DMS153 (cell line): ENCODE measurements at places on chromosomes 4 and X.

DNA sequence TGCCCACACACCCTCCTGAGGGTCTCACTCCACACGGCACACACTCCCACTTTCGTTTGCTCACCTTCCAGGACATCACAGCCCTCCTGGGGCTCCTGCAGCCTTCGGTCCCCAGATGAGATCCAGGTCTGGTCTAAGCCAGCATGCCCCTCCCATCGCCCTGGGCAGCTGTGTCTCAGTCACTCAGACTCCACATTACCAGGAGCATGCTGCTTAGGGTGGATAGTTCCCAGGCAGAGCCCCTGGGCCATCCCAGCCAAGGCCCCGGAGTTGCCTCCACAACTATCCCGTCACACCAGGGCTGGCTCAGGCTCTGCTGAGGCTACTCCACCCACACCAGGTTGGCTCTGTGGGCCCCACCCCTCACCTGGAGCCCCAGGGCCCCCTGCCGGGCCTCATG, 50.4 kb upstream of the PSAPL1 start:
- DNase-seq: no peak

- no peak for DNase-seq
Observed at GRCh38 chr4:7007944-7008343, 35.2 kb upstream of the TADA2B start.

DNA sequence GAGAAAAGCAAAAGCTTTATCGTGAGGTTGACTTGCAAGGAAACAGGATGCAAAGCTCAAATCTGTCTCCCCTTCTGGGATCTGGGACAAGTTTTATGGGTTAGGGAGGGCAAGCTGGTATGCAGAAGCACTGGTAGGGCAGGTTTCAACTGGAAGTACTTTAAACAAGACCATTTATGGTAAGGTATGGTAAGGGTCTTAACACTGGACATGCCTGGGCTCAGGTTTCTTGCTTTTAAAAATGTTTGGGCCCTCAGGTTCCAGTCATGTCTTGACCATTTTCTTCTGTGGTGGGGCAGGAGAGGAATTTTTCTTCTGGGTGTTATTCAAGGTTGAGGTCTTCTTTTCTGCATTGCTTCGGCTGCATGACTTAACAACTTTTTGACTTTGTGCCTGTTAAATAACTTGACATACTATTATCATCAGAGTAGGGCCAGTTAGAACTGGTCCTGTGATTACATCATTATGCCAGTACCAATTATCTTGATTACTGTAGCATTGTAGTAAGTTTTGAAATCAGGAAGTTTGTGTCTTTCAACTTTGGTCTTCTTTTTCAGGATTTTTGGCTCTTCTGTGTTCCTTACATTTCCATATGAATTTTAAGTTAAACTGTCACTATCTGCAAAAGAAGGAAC, 33.7 kb downstream of the CD38 start:
- DNase-seq: no peak

GRCh38 chr4:77434299-77435092, 171.1 kb upstream of the CXCL13 start:
- no peak for DNase-seq

DNA sequence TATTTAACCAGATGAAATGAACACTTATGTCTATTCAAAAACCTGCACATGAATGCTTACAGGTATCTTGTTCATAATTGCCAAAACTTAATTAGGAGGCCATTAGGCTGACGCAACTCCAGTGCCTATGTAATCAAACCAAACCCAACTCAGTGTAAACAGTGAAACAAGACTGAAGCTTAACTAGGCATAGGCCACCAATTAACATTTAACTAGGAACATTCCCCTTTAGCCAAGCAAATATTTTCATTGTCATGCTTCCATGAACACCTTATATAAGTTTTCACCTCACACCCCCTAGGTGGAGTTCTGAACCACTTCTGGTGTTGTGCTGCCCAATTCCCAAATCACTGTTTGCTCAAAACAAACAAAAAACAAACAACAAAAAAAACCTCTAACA, 686.0 kb downstream of the STPG2 start:
- peak; percentile 16 for DNase-seq

DNA sequence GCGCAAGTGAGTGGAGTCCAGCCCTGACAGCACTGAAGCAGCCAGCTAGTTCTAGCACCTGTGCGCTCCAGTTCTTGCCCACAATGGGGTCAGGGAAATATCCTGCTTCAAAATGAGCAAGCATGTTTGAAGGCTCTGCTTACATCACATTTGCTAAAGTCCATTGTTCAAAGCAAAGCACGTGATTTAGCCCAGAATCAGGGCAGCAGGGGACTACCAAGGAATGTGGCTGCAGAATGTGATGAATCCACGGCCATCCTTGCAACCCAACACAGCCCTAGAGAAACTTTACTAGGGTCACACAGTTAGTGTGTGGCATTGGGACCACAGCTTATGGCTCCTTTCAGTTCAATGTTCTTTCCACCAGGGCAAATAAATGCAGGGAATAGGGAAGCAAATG, 47.3 kb upstream of the SMIM31 start:
- DNase-seq: no peak

DNA sequence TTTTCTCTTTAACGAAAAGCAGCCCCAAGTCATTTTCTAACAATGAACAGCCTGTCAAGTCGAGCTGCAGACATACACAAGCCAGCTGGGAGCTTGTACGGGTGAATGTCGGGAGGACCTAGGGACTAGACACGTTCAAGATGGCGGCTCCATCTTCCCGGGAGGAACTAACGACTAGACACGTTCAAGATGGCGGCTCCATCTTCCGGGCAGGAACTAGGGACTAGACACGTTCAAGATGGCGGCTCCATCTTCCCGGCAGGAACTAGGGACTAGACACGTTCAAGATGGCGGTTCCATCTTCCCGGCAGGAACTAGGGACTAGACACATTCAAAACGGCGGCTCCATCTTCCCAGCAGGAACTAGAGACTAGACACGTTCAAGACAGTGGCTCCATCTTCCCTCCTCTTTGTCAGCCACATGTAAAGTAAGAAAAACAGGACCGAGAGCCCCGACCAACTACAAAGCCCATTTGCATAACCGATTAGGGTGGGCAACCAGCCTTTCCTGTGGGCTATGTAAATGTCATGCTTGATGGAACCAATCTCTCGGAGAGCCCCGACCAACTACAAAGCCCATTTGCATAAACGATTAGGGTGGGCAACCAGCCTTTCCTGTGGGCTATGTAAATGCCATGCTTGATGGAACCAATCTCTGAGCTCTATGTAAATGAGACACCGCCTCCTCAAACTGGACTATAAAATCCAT, 175.5 kb downstream of the DHRSX start:
- no peak for DNase-seq

DNA sequence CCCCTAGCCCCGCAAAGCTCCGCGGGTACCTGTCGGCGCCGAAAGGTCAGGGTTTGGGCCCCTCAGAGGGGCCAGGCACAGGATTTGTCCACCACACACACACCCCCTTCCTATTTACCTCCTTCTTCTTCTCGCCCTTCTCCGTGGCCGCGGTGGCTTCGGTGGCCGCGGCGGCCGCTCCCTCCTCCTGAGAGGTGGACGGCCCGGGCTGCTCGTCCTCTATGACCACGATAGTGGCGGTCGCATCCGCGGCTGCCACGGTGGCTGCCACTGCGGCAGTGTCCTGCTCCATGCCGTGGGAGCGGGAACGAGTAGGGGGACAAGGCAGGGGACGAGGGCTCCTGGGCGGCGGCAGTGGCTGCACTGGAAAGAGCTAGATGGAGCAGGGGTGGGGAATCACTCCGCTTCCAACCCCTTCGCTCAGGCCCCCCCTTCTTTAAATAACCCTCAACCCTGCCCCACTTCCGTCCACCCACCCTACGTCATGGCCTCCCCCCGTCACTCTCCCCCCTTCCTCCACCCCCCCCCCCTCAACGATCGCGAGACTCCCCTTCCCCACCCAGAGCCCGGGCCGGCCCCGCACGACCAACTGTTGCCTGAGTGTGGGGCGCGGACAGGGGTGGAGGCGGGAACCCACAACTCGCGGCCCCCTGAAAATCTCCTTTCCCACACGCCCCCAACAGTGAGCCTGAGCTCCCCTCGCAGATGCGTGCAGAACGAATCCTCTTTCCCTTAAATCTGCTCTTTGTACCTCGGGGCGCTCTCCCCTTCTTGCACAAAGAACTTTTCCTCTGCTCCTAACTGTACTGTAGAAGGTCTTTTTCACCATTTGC, at the start of gene SMARCA1:
TSS of gene SMARCA1 (minus strand) at position 412 of the 833 bp plus-strand sequence. CDS start at position 292, 120 bp downstream.
- DNase-seq: no peak

GRCh38 chr4:121690001-121690400, 6.8 kb downstream of the ANXA5 start:
- no peak for DNase-seq

DNA sequence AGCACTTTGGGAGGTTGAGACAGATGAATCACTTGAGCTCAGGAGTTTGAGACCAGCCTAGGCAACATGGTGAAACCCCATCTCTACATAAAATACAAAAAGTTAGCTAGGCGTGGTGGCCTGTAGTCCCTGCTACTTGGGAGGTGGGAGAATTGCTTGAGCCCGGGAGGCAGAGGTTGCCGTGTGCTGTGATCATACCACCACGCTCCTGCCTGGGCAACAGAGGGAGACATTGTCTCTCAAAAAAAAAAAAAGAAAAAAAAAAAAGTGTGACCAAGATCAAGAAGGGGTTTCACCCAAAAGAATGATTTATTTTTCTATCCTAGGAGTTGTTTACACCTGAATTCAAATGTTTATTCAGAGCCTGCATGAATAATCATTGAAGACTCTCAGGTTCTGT, 572.4 kb upstream of the GALNT7 start:
- no peak for DNase-seq

DNA sequence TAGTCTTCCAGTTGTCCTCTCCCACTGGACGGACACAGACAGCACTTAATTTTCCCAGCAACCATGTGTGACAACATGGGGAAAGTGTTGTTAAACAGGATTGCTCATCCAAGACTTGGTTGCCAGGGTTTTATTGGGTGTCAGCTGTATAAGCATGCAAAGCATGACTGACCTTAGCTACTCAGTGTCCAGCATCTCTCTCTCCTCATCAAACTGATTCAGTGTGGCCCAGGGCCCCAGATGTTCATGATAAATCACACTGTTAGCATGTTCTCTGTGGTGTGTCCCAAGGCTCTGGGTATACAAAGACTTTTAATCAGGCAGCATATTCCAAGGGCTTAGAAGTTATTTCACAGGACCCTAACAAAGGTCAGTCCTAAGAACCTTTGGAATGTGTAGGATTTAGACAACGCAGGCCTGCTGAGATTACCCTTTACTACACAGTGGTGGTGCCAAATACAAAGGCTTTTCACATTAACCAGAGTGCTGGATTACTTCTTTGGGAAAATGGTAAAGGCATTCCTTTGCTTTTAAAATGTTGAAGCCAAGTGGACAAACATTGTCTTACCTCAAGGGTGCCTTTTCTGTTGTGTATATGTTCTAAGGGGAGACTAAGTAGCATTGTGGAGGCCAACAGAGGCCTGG, 213.3 kb downstream of the GLUD2 start:
- DNase-seq: no peak

DNA sequence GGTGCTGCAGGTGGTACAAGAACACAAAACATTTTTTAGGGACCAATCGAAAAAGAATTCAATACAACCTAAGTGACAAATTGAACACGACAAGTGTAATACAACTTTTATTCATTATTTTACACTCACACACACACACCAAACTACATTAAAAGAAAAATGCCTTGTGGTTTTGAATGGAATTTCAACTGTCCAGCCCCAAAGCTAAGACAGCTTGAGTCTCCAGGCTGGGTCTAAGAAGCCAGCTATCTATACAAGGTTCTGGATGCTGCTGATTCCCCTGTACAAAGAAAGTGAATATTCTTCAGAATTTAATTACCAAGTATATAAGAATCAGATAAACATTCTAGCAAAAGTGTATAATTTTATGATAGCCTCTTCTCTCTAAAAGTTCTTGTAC, 118.2 kb downstream of the PPP3CA start:
- no peak for DNase-seq

DNA sequence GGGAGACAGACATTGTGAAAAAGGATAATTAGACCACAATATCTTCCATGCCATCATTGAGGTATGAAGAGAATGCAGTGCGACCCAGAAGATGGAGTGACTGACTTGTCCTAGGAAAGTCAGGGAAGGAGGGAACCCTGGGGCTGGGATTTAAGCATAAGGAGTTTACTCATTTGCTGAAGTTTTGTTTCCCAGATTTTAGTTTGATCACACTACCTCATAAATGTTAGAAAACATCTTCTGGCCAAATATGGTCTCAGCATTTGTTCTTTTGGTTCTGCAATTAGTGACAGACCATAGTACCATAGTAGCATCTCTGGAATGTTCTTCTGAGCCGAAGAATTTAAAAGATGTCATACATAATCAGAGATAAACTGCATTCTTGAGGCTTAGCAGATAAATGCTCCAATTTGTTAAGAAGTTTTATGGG, 96.5 kb upstream of the PGRMC2 start:
- DNase-seq: no peak

DNA sequence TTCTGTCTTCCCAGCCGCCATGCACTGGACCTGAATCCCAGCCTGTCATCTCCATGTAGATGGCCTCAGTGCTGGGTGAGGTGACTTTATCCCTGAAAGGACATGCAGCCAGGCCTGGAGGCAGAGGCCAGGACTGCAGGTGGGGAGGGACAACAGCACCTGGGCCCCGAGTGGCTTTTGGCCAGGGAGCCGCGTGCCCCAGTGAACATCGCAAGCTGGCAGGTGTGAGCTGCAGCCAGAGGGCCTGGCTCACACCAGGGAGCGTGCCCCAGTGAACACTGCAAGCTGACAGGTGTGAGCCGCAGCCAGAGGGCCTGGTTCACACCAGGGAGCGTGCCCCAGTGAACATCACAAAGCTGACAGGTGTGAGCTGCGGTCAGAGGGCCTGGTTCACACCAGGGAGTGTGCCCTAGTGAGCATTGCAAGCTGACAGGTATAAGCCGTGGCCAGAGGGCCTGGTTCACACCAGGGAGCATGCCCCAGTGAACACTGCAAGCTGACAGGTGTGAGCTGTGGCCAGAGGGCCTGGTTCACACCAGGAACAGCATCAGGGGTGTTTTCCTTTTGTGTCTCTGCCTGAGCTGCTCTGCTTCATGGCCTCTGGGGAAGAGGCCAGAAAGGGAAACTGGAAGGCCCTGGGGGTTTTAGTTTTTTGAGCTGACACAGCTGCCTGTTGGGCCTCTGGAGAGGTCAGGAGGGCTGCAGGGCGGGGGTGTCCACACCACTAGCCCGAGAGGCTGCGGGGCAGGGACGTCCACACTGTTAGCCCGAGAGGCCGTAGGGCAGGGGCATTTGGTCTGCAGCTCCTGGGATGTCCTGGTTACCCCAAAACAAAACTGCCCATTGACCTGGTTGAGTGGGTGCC, 22.7 kb upstream of the PSAPL1 start:
- no peak for DNase-seq
